Activated T-cell treated with anti-CD3 and anti-CD28 coated beads for 48 hours (primary cell): ENCODE measurements at places on chromosomes 7 and 10.

DNA sequence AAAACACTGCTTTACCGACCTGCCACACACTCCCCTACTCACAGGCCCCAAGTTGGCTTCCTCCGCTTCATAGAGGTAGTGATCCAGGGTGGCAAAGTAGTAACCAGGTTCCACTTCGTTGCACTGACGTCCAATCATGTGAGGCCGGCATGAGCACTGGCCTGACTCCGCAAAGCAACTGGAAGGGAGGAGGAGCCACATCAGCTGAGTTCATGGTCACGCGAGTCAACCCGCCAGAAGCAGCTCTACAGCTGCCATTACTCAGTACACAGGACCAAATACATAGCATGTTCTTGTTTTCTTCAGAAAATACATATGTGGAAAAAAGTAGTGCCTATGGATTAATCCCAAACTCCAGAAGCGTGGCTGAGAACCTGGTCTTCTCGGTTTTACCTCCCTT lies 38.5 kb downstream of the LAMB1 start:
- no peak for DNase-seq

DNA sequence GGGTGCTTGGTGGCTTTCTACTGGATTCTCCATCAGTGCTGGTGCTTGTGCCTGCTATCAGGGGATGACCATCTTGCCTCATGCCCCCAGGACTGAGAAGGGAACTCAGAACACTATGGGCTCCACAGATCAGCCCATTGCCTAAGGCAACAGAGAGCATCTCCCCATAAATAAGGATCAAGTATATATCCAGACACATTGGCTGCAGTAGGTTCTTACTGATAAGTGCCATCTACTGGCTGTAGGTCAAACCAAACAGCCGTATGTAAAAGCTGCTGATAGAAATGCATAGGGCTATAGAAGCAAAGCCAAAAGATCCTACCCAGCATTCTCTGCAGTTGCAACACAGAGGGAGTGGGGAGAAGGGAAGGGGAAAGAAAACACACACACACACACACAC lies 153.7 kb downstream of the CDK14 start:
- no peak for DNase-seq

DNA sequence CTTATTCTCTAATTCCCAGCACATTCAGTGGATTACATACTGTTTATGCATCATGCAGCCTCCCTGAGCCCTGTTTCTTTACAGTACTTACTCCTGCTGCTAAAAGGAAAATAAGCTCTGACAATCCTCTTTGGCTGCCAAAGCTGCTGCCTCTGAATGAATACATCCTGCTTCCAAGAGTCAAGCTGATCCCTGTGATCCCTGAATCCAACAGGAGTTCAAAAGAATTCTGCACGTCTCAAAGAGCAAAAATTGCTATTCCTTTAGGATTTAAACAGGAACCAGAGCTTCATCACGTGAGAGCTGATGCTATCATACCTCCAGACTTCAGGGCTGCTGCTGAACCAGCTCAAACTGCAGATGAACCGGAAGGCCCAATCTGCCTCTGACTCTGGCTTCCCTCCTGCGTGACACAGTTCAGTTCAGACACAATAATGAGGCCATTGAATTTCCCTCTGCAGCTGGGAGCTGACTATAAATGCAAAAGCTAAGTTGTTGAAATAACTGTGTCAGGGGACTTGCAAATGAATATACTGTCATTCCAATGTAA lies 851.0 kb upstream of the PHF14 start:
- no peak for DNase-seq

- DNase-seq, result no peak
Measured at GRCh38 chr10:7417103-7417623, 6.3 kb upstream of the SFMBT2 start.

- DNase-seq, result no peak
Measured at GRCh38 chr7:80218723-80219122, 84.1 kb downstream of the GNAI1 start.

DNA sequence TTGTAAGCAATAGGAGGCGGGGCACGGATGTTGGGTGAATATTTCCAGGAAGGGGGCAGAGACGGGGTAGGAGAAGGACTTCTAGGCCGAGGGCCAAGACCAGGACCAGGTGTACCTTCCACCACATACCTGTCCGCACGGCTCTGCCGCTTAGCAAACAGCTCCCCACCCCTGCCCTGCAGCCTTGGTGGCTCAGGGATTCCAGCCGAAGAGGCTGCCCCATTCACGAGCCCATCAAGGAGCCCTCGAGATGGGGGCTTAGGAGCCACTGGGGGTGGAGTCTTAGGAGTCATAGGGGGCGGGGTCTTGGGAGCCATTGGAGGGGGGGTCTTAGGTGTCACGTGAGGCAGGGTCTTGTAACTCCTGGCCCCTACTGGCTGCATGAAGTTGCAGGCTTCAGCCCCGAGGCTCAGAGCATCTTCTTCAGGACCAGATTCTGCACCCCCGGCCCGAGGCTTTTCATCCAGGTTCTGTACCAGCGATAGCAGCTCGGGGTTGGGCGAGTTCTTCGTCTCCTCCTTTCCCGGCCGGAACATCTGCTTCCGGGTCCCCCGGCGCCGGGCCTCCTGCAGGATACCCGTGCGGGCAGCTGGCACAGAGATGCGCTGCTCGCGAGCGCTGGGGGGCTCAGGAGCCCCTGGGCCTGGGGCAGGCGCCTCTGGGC lies 6.1 kb upstream of the MYOZ1 start:
- DNase-seq, result peak; percentile 12

GRCh38 chr7:91691865-91692264 lies 188.6 kb downstream of the MTERF1 start:
- DNase-seq, result no peak

GRCh38 chr10:10676972-10677371 lies 340.7 kb upstream of the CELF2 start:
- no peak for DNase-seq

DNA sequence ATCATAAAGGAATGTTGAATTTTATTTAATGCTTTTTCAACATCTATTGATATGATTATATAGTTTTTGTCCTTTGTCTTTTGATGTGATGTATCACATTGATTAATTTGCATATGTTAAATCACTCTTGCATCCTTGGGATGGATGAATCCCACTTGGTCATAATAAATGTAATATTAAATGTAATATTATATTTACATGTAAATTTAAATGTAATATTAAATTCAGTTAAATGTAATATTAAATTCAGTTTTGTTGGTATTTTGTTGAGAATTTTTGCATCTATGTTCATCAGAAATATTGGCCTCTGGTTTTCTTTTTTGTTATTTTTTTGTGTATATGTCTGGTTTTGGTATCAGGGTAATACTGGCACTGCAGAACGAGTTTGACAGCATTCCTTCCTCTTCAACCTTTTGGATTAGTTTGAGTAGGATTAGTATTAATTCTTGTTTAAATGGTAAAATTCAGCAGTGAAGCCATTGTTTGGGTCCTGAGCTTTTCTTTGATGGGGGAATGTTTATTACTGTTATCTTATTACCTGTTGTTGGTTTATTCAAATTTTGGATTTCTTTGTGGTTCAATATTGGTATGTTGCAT lies 37.8 kb downstream of the ABCA13 start:
- no peak for DNase-seq

- DNase-seq, result no peak
Measured at GRCh38 chr7:138898255-138898654, 82.9 kb downstream of the KIAA1549 start.

DNA sequence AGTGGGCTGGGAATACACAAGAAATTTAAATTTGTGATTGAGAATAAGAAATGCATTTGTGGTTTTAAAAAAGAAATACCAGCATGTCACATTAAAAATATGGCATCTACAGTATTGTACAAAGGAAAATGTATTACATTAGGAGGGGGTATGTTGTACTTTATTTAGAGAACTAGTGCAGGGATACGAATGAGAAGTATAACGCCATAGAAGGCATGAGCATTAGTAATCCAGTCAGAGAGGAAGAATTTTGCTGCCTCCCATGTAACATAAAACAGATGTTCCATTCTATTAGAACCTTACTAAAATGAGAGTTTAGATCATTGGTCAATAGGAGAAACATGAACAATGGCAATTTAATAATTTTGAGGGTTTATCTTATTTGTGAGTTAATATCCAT lies 182.2 kb downstream of the ADK start:
- no peak for DNase-seq

DNA sequence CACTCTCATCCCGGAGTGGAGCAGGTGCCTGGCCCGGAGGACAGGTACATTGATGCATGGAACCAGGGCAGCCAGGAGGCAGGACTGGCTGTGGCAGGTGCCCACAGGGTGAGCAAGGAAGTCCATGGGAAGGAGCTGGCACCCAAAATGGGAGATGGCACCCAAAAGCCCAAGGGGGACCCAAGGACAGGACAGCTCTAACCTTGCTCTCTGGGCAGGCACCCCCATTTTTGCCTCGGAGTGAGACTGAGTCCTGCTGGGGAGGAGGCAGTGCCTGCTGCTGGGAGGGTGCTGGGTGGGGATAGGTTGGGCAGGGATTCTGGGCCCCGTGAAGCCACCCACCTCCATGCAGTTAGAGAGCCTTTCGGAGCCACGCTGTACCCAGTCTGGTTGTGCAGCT lies 234.5 kb downstream of the TCERG1L start:
- DNase-seq, result no peak

DNA sequence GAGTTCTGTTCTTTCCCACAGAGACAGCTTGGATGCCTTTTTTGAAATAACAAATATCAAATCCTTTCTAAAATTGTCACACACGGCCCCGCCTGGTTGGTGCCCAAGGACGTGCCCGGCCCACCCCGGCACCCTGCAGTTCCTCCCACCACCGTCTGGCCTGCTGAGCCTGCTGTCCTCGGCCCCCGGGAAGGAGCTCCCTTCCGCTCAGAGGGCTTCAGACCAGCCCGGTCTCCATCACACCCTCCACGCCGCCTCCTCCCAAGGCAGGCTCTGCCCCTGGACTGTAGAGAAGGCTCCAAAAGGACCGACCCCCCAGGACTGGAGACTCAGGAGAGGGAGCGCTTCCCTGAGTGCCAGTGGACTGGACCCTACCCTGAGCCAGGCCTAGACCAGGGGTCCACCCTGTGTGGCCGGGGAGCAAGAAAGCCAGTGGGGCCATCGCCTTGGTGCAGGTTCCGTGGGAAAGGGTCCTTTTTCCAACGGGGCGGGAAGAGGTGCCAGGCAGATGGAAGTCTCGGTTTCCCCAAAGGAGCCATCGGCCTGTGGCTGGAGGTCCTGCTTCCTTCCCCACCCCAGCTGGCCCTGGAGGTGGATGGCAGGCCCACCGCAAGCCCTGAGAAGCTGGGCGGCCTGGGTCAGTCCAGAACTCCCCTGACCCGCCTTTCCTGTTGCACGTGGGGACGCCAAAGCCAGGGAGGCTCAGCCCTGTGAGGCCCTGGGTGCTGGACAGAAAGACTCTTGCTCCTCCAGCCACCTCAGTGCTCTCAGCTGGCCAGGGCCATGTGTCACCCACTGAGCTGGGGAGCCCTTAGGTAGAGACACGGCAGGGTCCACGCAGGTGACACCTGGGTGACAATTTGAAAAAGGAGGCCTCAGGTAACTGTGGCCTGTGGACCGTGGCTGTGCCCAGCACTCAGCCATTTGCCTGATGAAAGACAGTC lies 69.8 kb downstream of the PWWP2B start:
- no peak for DNase-seq

DNA sequence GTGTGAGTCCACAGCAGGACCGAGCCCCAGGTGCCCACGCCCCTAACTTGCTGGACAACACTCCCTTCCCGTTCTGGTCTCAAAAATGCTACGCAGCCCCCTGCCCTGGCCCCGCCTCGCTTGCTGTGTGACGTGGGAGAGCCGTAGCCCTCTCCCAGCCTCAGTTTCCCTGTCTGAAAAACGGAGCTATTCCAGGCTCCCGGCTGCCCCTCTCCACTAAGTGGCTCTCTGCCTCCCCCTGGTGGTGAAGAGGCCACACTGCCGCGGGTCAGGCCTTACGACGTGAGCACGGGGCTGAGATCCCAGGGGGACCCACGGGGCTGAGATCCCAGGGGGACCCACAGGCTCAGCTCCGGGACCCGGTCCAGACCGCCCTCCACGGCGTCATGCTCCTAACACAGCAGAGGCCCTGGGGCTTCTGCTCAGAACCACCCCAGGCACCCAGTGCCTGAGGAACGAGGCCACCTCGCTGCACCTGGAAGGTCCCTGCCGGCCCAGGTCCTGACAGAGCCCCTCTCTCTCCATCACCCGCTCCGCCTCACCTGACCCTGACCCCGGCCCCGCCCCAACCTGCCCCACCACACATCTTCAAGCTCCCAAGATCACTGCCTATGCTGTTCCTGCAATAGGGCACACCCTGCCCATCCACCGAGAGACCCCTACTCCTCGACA lies 26.7 kb downstream of the MICALL2 start:
- peak; percentile 65 for DNase-seq

DNA sequence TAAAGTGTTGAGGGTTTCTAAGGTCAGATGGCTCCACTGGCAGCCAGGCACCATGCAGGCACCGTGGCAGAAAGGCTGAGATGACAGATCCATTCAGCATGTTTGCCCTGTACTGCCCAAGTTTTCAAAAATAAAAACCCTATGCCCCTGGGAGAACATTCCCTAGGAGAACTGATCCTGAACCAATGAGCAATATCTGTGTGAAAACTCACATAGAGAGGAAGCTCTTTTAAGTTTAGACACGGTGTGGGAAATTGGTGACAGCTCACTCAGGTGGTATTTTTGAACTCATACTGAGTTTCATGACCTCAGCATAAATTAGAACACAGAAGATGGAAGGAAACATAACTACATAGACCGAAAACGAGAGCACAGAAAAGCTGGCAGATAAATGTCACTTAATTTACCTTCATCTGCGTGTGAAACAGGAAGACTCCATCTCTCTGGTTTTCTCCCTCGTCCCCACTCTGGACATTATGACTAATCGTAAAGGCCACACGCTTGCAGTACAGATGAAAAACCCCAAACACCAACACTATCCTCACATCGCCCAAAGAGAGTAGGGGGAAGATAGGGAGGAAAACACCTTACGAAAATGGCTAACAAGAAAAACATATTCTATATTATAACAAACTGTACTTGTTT lies 127.8 kb downstream of the ICA1 start:
- DNase-seq, result no peak

DNA sequence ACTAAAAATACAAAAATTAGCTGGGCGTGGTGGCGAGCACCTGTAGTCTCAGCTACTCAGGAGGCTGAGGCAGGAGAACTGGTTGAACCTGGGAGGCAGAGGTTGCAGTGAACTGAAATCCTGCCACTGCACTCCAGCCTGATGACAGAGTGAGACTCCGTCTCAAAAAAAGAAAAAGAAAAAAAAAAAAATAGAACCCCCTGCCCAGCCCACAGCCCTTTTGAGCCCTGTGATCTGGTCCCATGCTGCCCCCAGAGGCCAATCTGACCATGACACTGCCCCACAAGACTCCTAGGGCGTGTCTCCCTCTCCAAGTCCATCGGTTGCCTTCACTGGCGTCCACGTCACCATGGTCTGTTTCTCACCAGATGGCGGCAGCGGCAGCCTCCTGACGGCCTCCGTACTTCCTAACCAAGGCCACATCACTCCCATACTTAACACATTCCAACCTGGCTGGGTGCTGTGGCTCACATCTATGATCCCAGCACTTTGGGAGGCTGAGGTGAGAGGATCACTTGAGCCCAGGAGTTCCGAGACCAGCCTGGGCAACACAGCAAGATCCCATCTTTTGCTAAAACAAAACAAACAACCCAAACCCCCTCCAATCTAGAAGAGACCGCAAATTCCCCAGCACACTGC lies 18.0 kb downstream of the STX1A start:
- no peak for DNase-seq
